ENCODE measurements at places on chromosomes 3 and 15. TPM values are rescaled to one million over a fixed set of nuclear protein-coding genes. Genes with fewer than 3 reads are reported as not detected.

GRCh38 chr3:60755094-60755493 lies 496.2 kb downstream of the FHIT start:
- no peaks in the 10 kb centered on the region for H3K27me3 ChIP-seq
- no peak for DNase-seq
- no peak overlapping the region for H3K4me3 ChIP-seq
- no peaks in the 10 kb centered on the region for H3K36me3 ChIP-seq
- H3K27ac ChIP-seq = no peak overlapping the region
- H3K4me1 ChIP-seq = no peaks in the 10 kb centered on the region

- H3K27me3 ChIP-seq = no peaks in the 10 kb centered on the region
- no peak for DNase-seq
- H3K4me3 ChIP-seq = no peak overlapping the region
- H3K36me3 ChIP-seq = no peaks in the 10 kb centered on the region
Observed at GRCh38 chr15:24745290-24745689, 69.7 kb downstream of the NPAP1 start.

DNA sequence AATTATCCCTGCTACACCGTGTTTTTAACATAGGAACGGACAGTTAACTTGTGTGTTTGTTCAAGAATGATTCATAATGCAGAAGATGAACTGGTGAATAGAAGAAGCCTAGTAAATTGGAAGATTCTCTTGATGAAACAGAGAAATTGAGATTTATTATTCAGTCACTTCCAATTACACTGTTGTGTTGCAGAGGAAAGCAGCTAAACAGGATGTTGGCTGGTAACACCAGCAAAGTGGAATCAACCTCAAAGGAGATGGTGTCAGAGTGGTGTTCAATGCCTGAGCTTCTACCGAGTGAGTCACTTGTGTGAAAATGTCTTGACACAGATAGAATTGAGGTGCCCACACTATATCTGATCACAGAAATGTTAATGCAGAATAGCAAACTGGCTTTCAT lies 399.6 kb downstream of the LPP start:
- H3K27me3 ChIP-seq = no peaks in the 10 kb centered on the region
- no peak for DNase-seq
- H3K36me3 ChIP-seq = no peaks in the 10 kb centered on the region
- H3K27ac ChIP-seq = no peak overlapping the region
- H3K4me3 ChIP-seq = no peak overlapping the region

DNA sequence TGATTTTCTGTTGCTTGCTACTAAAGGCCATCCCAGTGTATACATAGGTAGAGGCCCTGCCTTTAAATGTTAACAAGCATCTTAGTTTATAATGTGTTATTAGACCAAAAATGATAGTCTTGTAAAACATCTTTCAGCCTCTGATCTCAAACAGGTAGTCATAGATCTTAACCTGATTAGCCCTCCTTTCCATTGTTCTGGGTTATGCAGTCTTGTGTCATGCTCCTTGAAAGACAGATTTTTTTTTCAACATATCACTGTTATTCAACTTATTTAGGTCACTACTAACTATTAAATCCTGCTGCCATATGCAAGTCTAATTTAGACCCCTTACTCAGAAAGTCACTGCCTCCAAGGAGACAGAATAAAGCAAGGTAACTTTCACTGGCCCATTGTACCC lies 19.1 kb upstream of the CLDN16 start:
- no peaks in the 10 kb centered on the region for H3K4me1 ChIP-seq
- no peaks in the 10 kb centered on the region for H3K36me3 ChIP-seq
- H3K4me3 ChIP-seq = no peak overlapping the region
- no peaks in the 10 kb centered on the region for H3K27me3 ChIP-seq

- no peak overlapping the region for H3K4me3 ChIP-seq
- no peaks in the 10 kb centered on the region for H3K27me3 ChIP-seq
- H3K36me3 ChIP-seq = no peaks in the 10 kb centered on the region
Observed at GRCh38 chr3:18302517-18302916, 122.6 kb downstream of the SATB1 start.

- H3K4me1 ChIP-seq = no peaks in the 10 kb centered on the region
- H3K36me3 ChIP-seq = no peaks in the 10 kb centered on the region
- no peak overlapping the region for H3K27ac ChIP-seq
- no peaks in the 10 kb centered on the region for H3K27me3 ChIP-seq
Observed at GRCh38 chr15:23629234-23629805, 18.3 kb downstream of the MAGEL2 start.

- no peaks in the 10 kb centered on the region for H3K36me3 ChIP-seq
- DNase-seq = no peak
- no peak overlapping the region for H3K27ac ChIP-seq
- H3K27me3 ChIP-seq = no peaks in the 10 kb centered on the region
- no peaks in the 10 kb centered on the region for H3K4me1 ChIP-seq
Observed at GRCh38 chr3:9169956-9170850, 79.2 kb downstream of the SRGAP3 start.

GRCh38 chr3:67808906-67809305 lies 154.5 kb upstream of the SUCLG2 start:
- no peak overlapping the region for H3K4me3 ChIP-seq
- no peak for DNase-seq
- H3K27ac ChIP-seq = no peak overlapping the region
- H3K4me1 ChIP-seq = no peaks in the 10 kb centered on the region
- no peaks in the 10 kb centered on the region for H3K36me3 ChIP-seq

GRCh38 chr3:31880020-31880419 lies 101.0 kb downstream of the OSBPL10 start:
- no peaks in the 10 kb centered on the region for H3K4me1 ChIP-seq
- DNase-seq = no peak
- no peaks in the 10 kb centered on the region for H3K36me3 ChIP-seq
- H3K27ac ChIP-seq = no peak overlapping the region
- H3K4me3 ChIP-seq = no peak overlapping the region

DNA sequence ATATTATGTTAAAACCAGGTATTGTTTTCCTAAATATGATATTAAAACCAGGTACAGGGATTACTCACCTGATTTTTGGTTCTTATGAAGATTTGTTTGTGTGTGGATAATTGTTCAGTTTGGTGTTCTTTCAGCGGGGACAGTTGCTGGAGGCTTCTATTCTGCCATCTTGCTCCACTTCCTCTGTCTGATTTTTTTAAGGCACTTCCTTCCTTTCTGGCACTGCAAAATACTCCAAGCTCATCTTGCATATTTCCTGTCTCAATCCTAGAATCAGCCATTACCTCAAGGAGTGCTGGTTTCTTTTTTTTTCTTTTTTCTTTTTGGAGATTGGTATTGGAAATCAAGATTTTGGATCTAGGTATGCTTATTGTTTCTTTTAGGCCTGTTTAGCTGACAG lies 229.9 kb downstream of the SV2B start:
- H3K36me3 ChIP-seq = no peaks in the 10 kb centered on the region
- no peaks in the 10 kb centered on the region for H3K27me3 ChIP-seq
- H3K4me1 ChIP-seq = no peaks in the 10 kb centered on the region
- no peak overlapping the region for H3K4me3 ChIP-seq

- no peak for DNase-seq
- no peaks in the 10 kb centered on the region for H3K36me3 ChIP-seq
- peaks cover 5% of the 10 kb centered on the region for H3K4me1 ChIP-seq
Observed at GRCh38 chr15:91854639-91854990, 1.1 kb downstream of the SLCO3A1 start.

DNA sequence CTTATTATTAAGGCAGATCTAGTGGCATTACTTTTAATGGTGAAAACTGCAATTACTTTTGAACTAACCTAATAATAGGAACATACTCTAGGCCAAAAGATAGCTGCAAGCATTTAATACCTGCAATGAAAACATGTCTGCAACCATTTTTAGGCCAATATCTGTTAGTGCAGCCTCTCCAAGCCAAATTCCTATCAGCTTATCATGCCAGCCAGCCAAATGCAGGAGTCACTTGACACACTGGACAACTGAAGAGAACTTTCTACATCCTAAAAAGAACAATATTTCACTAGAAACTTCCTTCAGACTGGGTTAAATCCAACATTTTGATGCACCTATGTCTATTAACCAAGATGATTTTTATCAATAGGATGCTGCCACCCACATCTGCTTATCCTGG lies 33.8 kb downstream of the CCDC54 start:
- no peaks in the 10 kb centered on the region for H3K36me3 ChIP-seq
- H3K27me3 ChIP-seq = no peaks in the 10 kb centered on the region
- no peak overlapping the region for H3K27ac ChIP-seq
- H3K4me1 ChIP-seq = no peaks in the 10 kb centered on the region
- no peak overlapping the region for H3K4me3 ChIP-seq

DNA sequence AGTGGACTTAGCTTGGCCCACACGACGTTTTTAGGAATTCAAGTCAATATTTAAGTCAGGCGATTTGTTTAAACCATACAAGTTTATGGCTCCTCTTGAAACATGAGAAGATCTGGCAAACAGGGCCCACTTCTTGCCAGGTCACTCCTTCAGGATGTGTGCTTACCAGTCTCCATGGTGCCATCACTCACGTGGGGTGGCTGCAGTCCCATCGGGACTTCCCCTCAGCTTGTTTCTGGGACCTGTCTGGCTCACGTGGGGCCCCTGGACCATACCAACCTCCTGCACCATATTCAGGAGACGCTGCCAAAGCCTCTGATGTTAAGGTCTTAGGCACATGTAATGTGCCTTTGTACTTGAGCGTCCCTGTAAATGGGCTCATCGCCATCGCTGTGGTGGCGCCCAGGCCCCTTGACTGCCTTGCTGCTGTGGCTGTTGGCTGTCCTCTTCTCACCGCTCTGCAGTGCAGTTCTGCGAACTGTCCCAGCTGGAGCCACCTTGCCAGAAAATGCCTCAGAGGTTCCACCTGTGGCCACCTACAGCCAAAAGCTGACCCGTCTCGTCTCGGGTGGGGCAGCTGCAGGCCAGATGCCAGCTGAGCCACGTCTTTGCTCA lies 8.9 kb downstream of the MCM2 start:
- no peak overlapping the region for H3K27ac ChIP-seq
- H3K27me3 ChIP-seq = no peaks in the 10 kb centered on the region
- no peaks in the 10 kb centered on the region for H3K4me1 ChIP-seq
- no peak overlapping the region for H3K4me3 ChIP-seq
- no peak for DNase-seq
- no peaks in the 10 kb centered on the region for H3K36me3 ChIP-seq

- no peak for DNase-seq
- no peaks in the 10 kb centered on the region for H3K4me1 ChIP-seq
- no peaks in the 10 kb centered on the region for H3K36me3 ChIP-seq
- no peak overlapping the region for H3K4me3 ChIP-seq
Observed at GRCh38 chr15:81085213-81085612, 48.9 kb upstream of the CFAP161 start.

GRCh38 chr3:73602170-73602569 lies 22.6 kb downstream of the PDZRN3 start:
- H3K36me3 ChIP-seq = no peaks in the 10 kb centered on the region
- no peaks in the 10 kb centered on the region for H3K27me3 ChIP-seq
- no peak for DNase-seq
- no peak overlapping the region for H3K4me3 ChIP-seq

GRCh38 chr3:139677388-139678155 lies at the start of gene NMNAT3:
NMNAT3 (minus strand) TSS chr3:139677972; CDS start chr3:139627724, 50,248 bp downstream.
- peak; percentile 79 for DNase-seq
- no peaks in the 10 kb centered on the region for H3K36me3 ChIP-seq
- no peak within 1 kb of the TSS for H3K27ac ChIP-seq
- no peaks in the 10 kb centered on the region for H3K4me1 ChIP-seq
- peak within 1 kb of the TSS; percentile 82 for H3K4me3 ChIP-seq
- no peaks in the 10 kb centered on the region for H3K27me3 ChIP-seq

- peaks cover 4% of the 10 kb centered on the region for H3K4me1 ChIP-seq
- peak; percentile 80 for DNase-seq
- no peaks in the 10 kb centered on the region for H3K36me3 ChIP-seq
Observed at GRCh38 chr15:40763801-40764628, at the start of gene GCHFR. GCHFR (plus strand) TSS chr15:40764068; CDS start chr15:40764181, 113 bp downstream.

DNA sequence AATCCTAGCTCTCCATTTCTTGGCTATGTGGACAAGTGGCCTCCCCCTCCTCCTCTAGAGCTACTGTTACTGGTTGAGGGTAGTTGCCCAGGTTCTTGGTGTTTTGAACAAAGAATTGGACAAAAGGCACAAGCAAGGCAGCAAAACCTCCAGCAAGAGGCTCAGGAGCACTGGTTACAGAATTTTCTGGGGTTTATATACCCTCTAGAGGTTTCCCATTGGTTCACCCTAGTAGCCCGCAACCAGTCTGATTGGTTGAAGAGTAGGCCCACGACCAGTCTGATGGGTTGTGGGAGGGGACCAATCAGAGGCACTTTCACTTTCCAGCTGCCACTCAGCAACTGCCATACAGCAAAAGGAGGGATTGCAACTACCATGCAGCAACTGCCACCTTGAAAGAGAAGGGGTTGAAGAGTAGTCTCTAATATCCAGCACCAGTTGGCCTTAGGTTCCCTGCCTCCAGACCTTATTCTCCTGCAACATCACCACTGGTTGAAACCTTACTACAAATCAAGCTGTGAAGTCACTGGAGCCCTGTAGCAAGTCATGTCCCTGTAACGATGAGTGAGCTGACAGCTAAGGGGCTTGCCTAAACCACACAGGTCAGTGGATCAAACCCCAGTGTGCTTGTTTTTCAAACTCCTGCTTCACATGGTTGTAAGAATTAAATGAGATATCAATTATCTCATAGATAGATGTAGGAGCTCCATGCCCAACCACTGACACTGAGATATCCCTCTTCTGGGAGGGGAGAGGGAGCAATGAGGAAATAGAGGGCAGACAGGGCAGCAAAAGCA lies 2.9 kb upstream of the C15orf39 start:
- no peaks in the 10 kb centered on the region for H3K27me3 ChIP-seq
- H3K4me1 ChIP-seq = peaks cover 4% of the 10 kb centered on the region
- no peak overlapping the region for H3K4me3 ChIP-seq
- H3K27ac ChIP-seq = no peak overlapping the region
- H3K36me3 ChIP-seq = no peaks in the 10 kb centered on the region

DNA sequence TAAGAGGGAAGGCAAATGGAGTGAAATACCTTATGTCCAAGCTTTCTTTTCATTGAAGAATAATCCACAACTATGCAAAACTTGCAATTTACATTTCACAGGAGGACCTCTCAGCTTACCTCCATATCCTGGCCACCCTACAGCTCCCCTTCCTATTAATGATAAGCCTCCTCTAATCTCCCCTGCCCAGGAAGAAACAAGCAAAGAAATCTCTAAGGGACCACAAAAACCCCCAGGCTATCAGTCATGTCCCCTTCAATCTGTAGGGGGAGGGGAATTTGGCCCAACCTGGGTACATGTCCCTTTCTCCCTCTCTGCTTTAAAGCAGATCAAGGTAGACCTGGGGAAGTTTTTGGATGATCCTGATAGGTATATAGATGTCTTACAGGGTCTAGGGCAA lies 11.0 kb upstream of the OSBPL11 start:
- no peak overlapping the region for H3K27ac ChIP-seq
- H3K36me3 ChIP-seq = no peaks in the 10 kb centered on the region
- no peak for DNase-seq
- H3K4me1 ChIP-seq = no peaks in the 10 kb centered on the region

Gene EXD1
- total RNA-seq = not detected

Gene XXYLT1
- total RNA-seq = 10.6 TPM

Gene IGSF10
- total RNA-seq = 5.3 TPM

Gene PLA2G4E
- total RNA-seq = not detected

Gene ROBO2
- 0.26 TPM for total RNA-seq

Gene KLF15
- 1.9 TPM for total RNA-seq

Gene LRIG1
- 108 TPM for total RNA-seq

Gene CACNA1D
- 0.88 TPM for total RNA-seq

Gene WNT5A
- 6.2 TPM for total RNA-seq

Gene RNU5B-1
- not detected for total RNA-seq

Gene ARIH1
- 28.2 TPM for total RNA-seq
